ENCODE measurements at places on chromosomes 4 and X.

DNA sequence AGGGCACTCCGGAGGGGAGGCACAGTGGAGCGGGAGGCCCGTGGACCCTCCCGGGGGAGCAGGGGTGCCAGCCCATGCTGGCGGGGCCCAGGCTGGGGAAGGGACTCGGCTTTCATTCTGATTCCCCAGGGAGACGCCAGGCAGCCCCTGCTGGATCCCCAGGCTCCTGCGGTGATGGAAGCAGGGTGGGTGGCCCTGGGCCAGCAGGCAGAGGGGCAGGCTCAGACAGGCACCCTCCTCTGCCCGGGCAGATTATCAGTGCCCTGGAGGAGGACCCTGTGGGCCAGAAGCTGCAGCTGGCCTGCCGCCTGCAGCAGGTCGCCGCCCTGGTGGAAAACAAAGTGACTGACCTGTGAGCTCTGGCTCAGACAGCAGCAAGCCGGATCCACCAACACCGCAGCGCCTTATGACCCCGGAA, 2.1 kb upstream of the SRPK3 start:
- no peak for DNase-seq

- DNase-seq = no peak
These were observed 40.0 kb upstream of the SHISA3 start for GRCh38 chr4:42357325-42357724.

DNA sequence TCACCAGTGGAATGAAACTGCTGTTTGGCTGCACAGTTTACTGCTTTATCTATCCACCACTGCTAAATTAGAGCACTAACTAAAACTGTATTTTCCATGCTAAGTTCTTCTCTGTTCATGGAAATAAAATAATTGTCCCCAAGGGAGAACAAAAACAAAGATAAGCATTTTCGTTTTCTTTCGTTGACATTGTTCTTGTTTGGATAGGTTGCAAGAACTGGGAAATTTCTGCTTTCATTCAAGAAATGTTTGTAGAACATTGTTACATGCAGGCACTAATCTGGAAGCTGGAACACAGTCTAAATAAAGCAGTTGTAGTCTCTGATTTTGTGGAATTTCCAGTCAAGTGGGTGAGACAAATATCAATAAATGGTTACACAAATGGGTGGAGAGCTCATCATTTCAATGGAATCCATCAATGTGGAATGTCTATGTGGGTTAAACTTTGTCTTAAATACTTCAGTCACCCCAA, 5.8 kb upstream of the CXCL8 start:
- DNase-seq = peak; percentile 60

- DNase-seq = no peak
These were observed 50.3 kb downstream of the HMX1 start for GRCh38 chr4:8821151-8821950.

GRCh38 chr4:56464581-56464980, 2.8 kb upstream of the SRP72 start:
- no peak for DNase-seq

DNA sequence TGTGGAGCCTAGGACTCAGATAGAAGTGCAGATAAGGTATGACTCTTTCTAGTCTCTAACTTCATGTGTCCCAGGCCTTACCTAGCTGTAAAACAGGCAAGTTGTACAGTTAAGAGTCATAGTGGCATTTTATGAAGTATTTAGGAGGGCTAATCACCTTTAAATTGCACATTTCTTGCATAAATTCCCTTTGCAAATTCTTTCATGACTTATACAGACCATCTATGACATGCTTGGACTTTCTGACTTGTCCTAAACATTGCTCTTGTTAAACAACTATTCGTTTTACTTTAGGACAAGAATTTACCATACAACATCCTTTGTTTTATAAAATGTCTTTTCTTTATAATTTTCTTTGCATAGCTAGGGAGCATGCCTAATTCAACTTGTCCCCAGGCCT, 7.8 kb upstream of the RRAGB start:
- DNase-seq = peak; percentile 0

DNA sequence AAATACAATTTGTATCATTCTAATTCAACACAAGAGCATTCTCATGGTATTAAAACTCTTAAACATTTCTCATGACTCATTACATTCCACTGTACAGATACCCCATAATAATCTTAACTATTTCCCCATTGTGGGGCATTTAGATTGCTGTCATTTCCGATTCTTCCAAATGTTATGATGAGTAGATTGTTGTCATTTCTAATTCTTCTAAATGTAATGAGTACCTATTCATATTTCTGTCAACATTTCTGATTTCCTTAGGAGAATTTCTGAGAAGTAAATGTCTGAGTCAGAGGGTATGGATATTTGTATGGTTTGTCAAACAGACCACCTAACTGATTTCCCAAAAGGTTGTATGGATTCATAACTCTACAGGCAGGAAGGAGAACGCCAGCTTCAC, 8.3 kb downstream of the S100G start:
- DNase-seq = peak; percentile 88

- no peak for DNase-seq
These were observed 72.9 kb downstream of the MAOA start for GRCh38 chrX:43728966-43729365.

DNA sequence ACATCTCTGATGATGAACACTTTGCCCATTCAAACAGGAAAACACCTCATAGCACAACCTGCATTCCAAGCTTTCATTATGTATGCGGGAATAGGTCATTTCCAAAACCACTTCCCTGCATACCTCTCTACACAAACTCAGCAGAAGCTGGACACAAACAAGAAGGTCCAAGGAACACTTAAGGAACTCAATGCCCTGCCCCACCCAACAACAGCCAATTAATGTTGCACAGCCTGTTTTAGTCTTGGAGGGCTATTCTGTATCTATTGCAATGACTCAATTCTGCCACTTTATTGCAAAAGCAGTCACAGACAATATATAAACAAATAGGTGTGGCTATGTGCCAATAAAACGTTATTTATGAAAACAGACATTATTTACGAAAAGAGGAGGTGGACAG, 16.7 kb downstream of the OPHN1 start:
- DNase-seq = no peak

DNA sequence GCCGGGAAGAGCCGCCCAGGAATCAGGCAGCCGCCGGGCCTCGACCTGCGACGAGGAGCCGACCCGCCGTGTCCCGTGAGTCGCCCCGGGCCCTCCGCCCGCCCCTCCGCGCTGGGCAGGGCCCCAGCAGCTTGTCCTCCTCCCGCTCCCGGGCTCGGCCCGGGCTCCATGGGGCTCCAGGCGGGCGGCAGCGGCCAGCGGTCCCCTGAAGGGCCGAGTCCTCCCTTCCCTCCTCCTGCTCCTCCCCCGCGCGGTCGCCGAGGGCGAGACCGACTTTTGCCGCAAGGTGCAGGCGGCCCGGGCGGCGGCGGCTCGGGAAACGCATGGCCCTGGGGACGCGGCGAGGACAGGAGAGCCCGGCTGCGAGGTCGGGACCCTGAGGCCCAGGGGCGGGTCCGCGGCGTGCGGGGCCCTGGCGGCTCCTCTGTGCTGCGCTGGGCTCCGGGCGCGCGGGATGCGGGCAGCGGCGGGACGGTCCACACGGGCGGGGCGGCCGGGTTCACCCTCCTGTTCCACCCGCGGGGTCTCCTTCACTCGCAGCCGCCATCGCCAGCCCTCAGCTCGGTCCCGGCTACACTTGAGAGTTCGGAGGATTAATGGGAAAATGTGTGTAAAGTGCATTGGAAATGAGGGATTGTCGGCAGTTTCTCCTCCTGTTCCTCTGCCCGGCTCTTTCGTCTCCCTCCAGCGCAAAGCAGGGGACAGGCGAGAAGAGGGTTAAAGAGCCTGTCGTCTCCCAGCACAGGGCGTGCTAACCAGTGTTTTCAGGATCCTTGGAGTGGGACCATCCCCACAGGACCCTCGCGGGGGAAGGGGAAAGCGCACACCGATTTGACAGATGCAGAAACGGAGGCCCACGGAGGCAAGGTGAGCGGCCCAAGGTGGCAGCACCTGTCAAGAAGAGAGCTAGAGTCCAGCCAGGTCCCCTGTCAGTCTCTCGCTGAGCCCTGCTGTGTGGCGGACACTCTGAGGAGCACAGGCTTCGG, 16.6 kb upstream of the ZNF718 start:
- DNase-seq = no peak

GRCh38 chr4:152991398-152991797, 55.3 kb downstream of the FHDC1 start:
- DNase-seq = no peak

GRCh38 chrX:39767446-39767845, 330.3 kb downstream of the BCOR start:
- no peak for DNase-seq

- peak; percentile 9 for DNase-seq
These were observed 218.2 kb downstream of the BANK1 start for GRCh38 chr4:102008711-102009110.

DNA sequence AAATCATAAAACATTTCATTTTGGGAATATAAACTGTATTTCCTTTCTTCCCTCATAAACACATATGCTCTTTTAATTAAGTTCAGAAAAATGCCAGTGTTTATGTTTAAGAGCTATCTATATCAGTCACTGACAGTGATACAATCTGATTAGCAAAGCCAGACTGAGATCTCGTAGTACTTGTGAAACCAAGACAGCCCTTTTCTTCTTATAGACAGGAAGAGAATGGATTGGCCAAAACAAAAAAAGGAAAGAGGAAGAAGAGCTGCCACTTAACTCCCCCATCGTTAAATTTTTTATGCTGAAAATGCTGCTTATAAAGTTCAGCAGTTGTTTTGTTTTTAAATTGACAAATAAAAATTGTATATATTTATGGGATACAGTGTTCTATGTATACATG, 87.4 kb downstream of the PLAC1 start:
- DNase-seq = no peak

- DNase-seq = no peak
These were observed 104.2 kb downstream of the TMEM131L start for GRCh38 chr4:153570228-153570973.

DNA sequence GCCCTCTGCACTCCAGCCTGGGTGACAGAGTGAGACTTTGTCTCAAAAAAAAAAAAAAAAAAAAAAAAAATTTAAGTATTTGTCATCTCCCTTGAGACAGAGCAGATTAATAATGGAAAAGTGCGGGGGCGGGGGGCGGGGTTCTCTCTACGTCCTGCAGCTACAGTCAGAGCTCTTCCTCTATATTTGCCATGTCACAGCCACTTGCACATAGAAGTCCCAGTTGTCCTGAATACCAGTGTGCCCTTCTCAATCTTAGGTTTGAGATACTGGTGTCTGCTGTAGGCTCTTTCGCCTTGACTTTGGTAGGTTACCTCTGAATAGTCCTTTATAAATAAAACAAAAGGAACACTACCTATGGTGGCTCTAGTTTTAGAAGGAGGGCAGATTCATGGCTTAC, 237.8 kb upstream of the PGRMC2 start:
- DNase-seq = no peak

DNA sequence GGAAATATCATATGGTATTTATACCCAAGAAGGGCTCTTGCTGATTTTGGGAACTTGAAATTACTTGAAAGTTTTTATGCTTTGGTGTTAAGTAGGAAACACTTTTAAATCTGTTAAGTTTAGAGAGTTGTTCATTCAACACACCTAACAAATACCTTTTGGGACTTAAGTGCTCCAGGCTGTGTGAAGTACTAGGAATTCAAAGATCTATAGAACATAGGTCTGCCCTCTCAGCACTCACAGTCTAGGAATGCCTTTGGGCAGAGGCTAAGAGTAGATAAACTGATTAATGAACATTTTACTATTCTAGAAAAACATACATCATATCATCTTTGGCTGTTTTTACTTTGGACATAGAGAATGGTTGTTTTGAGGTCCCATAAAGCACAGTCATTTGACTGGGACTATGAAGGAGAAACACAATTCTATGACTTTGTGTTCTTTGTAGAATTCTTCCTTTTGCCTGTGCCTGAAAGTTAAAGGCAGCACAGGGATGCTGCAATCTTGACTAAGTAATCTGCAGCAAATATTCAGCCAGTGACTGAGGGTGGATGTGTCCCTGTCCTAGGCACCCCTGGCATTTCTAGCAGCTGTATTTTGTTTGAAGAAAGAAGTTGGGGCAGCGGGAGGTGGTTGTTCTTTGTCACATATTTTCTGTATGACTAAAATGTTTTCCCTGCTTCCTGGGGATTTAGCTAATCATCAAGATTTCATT, 8.3 kb downstream of the BMP3 start:
- no peak for DNase-seq

DNA sequence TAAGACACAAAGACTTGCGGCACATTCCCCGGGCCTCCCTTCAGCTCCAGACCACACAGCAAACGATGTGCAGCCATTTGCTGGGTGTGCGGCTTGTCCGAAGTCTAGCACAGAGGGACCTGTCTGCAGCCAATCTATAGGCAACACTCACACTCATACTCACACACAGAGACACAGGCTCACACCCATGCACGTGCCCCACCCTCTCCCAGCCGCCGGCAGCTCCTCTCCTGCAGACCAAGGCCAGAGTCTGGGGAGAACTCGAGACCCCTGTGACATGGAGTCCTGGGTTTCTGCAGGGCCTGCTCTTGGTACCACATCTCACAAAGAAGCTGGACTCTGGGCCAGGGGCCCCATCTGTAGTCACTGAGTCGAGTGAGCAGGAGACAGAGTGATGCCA, 245.4 kb upstream of the PSAPL1 start:
- no peak for DNase-seq

GRCh38 chr4:164716901-164717300, 37.0 kb upstream of the SMIM31 start:
- no peak for DNase-seq

- no peak for DNase-seq
These were observed 16.0 kb upstream of the VSIG1 start for GRCh38 chrX:108028854-108029253.

- DNase-seq = no peak
These were observed 19.7 kb upstream of the GPR78 start for GRCh38 chr4:8560265-8561047.

DNA sequence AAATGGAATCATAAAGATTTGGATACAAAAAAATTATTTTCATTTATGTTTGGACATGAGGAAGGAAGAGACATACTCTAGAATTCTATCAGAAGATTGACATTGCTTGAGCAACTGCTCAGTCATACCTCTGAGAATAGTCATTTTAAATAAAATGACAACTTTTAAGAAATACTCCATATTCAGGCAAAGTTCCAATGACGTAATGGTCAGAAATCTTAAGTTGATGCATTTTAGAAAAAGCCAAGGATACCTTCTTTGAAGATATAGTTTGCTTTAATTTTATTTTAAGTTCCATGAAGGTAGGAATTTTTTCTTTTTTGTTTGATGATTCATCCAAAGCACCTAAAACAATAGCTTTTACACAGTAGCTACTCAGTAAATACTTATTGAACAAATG, 110.3 kb upstream of the ATOH1 start:
- DNase-seq = no peak

GRCh38 chr4:99248714-99249113, 29.7 kb upstream of the ADH6 start:
- DNase-seq = peak; percentile 48

- no peak for DNase-seq
These were observed 22.5 kb upstream of the TCEAL4 start for GRCh38 chrX:103562801-103563200.

DNA sequence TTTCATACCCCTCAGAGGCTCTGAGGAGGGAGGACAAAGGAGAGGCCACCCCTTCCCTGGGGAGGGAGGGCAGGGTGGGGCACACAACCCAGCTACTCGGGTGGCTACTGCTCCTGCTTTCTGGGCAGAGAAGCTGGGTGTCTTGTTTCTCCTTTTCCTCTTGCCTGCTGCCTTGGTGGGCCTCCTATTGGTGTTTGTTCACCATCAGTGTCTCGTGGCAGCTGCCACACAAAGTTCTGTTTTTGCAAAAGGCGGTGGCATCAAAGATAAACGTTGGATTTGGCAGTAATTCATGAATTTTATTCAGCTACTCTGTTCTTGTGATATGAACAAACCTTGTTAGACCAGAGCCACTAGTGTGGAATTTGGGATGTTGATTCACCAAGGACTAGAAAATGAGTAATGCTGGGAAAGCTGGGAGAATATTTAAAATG, 153.0 kb upstream of the SCML1 start:
- peak; percentile 69 for DNase-seq

GRCh38 chrX:119635179-119635578, 29.0 kb upstream of the NKRF start:
- DNase-seq = no peak
